ENCODE measurements at places on chromosomes 1 and 21. TPM values are rescaled to one million over a fixed set of nuclear protein-coding genes. Genes with fewer than 3 reads are reported as not detected.

G0S2 gene
- total RNA-seq = 23.0 TPM

NPL gene
- 7.2 TPM for total RNA-seq

UBL4B gene
- total RNA-seq = 0.33 TPM

KRTAP19-1 gene
- total RNA-seq = not detected

OLFML2B gene
- 16.1 TPM for total RNA-seq

DNA sequence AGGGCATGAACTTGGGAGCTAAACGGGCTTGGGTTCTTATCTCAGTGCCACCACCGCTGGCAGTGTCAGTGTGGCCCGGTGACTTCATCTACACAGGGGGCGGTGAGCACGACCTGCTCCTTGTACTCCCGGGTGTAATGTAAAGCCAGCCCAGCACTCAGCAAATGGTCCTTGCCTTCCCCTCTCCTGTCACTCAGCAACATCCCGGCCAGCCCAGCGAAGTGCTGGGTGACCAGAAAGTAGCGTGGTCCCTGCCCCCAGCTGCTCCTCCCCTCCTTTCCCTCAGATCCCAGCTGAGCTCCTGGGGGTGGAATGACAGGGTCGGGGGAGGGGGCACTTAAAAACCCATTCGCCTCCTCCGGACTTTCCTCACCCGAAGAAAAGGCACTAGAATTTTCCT, 7.2 kb downstream of the KCNN3 start:
- DNase-seq = no peak
- H3K4me3 ChIP-seq = peak overlapping the region; percentile 7
- peaks cover 6% of the 10 kb centered on the region for H3K27me3 ChIP-seq
- H3K4me1 ChIP-seq = no peaks in the 10 kb centered on the region
- peak overlapping the region; percentile 26 for H3K27ac ChIP-seq

- H3K4me3 ChIP-seq = peak overlapping the region; percentile 84
- H3K27me3 ChIP-seq = no peaks in the 10 kb centered on the region
- H3K4me1 ChIP-seq = no peaks in the 10 kb centered on the region
- H3K27ac ChIP-seq = peak overlapping the region; percentile 90
These were observed 601 bp downstream of the CEPT1 start for GRCh38 chr1:111140680-111140967.

GRCh38 chr1:13674377-13674776, 25.6 kb upstream of the PRDM2 start:
- no peak for DNase-seq
- H3K36me3 ChIP-seq = no peaks in the 10 kb centered on the region
- H3K4me1 ChIP-seq = no peaks in the 10 kb centered on the region
- H3K27me3 ChIP-seq = no peaks in the 10 kb centered on the region

DNA sequence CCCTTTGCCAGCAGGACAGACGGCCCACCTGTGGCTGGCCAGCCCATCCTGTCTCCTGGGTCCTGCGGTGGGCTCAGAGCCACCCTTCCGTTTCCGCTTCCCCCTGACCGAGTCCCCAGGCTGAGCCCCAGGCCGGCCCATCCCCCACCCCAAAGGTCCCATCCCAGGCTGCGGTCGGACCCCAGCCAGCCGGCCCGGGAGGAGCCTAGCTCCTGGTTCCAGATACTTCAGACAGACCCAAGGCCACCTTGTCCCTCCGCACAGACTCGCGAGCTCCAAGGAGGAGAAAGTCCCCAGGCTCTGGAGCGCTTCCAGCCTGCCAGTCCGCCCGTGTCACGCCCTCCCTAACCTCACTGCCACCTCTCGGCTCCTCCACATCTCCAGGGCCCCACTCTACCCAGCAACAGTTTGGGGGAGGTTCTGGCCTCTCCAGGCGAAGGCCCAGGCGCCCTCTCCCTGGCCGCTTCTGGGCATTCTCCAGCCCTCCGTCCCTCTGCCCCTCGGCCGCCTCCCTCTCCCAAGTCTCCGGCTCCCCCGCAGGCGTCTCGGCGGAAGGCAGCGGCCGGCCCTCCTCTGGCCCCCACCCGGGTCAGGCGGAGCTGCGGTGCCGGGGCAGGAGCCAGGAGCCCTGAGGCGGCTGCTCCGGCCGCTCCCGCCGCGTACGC, 835 bp downstream of the LRRN2 start:
- DNase-seq = peak; percentile 68
- peak overlapping the region; percentile 77 for H3K4me3 ChIP-seq
- H3K36me3 ChIP-seq = no peaks in the 10 kb centered on the region
- peak overlapping the region; percentile 67 for H3K27ac ChIP-seq
- no peaks in the 10 kb centered on the region for H3K27me3 ChIP-seq

GRCh38 chr1:93740601-93741031, 59.0 kb upstream of the BCAR3 start:
- H3K36me3 ChIP-seq = no peaks in the 10 kb centered on the region
- H3K27ac ChIP-seq = no peak overlapping the region
- H3K4me1 ChIP-seq = no peaks in the 10 kb centered on the region
- DNase-seq = no peak
- H3K4me3 ChIP-seq = no peak overlapping the region
- H3K27me3 ChIP-seq = no peaks in the 10 kb centered on the region

DNA sequence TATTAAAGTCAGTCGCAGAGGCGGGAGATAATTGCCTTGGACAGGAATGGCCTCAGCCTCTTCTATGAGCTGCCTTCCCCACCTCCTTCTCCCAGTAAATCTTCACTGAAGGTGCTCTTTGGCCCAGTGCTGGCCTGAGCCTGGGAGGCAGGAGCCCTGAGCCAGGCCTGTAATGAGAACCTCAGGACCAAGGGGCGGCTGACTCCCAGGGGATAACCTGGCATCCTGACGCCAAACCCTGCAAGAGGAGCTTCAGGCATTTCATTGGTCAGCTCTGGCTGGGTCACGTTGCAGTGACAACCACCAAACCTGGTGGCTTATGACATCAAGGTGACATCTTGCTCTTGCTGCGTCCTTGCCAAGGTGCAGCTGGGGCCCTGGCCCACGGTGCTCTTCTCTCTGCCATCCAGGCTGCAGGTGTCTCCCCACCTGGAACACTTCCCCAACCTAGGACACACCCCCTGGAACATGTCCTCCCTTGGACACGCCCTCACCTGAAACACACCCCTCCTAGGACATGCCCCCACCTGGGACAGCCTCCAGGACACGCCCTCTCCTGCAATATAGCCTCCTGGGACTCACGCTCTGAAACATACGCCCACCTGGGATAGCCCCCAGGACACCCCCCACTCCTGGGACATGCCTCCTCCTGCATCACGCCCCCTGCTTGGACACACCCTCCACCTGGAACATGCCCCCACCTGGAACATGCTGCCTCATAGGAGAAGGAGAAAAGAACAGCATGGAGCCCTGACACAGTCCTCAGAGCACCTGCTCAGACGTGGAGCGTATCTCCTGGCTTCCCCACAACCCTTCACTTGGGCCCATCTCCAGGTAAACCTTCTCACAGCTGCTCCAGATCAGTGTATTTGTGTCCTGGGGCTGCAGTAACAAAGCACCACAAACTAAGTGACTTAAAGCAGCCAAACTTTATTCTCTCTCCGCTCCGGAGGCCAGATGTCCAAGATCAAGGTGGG, 333.6 kb downstream of the NPHP4 start:
- H3K27ac ChIP-seq = no peak overlapping the region
- H3K27me3 ChIP-seq = no peaks in the 10 kb centered on the region
- peak; percentile 30 for DNase-seq

GRCh38 chr1:56843544-56843943, 11.1 kb upstream of the C8A start:
- H3K36me3 ChIP-seq = no peaks in the 10 kb centered on the region
- H3K4me1 ChIP-seq = no peaks in the 10 kb centered on the region
- DNase-seq = no peak
- no peak overlapping the region for H3K4me3 ChIP-seq
- H3K27ac ChIP-seq = no peak overlapping the region

GRCh38 chr1:241964550-241965282, 7.1 kb downstream of the BECN2 start:
- no peaks in the 10 kb centered on the region for H3K27me3 ChIP-seq
- no peak overlapping the region for H3K27ac ChIP-seq
- no peak for DNase-seq
- H3K4me1 ChIP-seq = no peaks in the 10 kb centered on the region
- no peaks in the 10 kb centered on the region for H3K36me3 ChIP-seq

GRCh38 chr21:33968080-33968994, 52.7 kb upstream of the ATP5PO start:
- no peaks in the 10 kb centered on the region for H3K36me3 ChIP-seq
- H3K4me1 ChIP-seq = no peaks in the 10 kb centered on the region
- no peaks in the 10 kb centered on the region for H3K27me3 ChIP-seq
- H3K27ac ChIP-seq = no peak overlapping the region
- no peak for DNase-seq

DNA sequence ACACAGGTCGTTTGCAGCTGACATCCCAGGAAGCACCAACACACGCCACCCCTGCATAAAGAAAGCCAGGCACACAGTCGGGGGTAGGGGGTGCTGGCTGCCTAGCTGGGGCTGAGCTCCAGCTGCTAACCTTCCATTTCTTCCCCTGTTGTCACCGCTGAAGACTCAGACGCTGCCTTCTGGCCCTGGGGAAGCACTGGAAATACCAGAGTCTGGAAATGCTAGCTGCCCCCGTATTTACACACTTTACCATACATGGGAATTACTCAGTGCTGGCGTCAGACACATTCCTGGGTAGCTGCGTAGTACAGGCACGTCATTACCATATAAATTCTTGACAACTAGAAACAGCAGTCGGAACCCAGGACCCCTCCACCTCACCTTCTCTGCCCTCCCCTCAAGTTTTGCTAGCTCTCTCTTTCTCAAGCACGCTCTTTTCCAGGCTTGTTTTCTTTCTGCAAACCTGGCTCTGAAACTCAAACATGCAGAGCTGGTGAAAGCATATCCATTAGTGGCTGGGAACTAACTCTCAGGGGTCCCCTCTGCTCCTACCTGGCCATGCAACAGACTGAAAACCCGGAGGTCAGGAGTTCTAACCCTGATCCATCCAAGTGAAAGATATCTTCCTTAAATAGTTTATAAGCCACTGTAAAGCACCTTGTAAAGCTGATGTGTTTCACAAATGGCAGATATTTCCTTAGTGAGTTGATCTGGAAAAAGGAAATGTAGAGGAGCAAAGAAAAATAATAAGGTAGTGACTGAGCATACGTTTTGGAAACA, 3.3 kb downstream of the CSRP1 start:
- peaks cover 67% of the 10 kb centered on the region for H3K4me1 ChIP-seq
- DNase-seq = peak; percentile 94
- no peaks in the 10 kb centered on the region for H3K27me3 ChIP-seq
- H3K36me3 ChIP-seq = peaks cover 17% of the 10 kb centered on the region
- peak overlapping the region; percentile 71 for H3K4me3 ChIP-seq

DNA sequence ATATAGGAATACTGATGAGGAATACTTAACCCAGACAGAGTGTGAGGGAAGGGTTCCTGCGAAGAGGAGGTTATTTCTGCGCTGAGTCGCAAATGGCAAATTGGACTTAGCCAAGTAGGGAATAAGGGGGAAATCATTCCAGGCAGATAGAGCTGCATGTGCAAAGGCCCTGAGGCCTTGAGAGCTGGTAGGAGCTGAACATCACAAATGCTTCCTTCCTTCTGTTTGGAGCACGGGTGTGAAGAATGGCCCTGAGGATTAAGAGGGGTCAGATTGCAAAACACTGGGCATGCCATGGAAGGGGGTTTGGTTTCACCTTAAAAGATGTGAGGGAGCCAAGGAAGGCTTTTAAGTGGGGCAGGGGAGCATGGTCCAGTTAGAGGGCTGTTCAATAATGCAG, 12.4 kb downstream of the IER5 start:
- no peak overlapping the region for H3K4me3 ChIP-seq
- H3K36me3 ChIP-seq = no peaks in the 10 kb centered on the region
- H3K4me1 ChIP-seq = no peaks in the 10 kb centered on the region
- H3K27me3 ChIP-seq = no peaks in the 10 kb centered on the region
- DNase-seq = no peak

DNA sequence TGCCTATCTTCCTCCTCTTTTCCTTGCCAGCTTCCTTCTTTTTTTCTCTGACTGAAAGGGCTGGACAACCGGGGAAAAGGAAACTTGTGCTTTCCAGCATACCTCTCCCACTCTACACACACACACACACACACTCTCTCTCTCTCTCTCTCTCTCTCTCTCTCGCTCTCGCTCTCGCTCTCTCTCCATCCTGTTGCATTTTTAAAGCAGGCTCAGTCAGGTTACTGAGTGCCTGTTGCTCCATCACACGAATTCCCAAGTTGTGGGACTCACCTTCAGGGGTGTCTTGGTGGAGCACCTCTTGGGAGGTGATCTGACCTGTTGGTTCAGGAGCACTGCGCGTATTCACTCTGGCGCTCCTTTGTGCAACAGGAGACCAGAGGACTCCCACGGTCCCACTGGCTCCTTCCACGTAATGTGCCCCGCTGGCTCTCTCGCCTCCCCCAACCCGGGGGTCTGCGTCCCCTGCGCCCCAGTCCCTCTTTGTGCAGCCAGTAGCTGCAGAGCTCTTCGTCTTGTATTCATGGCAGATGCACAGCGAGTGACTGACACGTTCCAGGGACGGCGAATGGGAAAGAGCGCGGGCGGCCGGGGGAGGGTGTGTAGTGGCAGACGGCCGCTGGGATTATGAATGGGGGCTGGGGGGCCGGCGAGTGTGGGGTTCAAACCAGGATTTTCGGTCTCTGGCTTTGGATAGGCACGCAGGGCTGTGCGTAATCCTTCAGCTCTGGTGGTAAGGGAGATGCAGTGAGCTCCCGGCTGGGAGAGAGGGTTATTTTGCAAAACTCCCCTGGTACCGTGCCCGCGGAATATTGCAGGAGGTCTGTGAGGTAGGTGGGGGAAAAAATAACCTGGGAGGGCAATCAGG, 660 bp upstream of the PDE4B start:
- H3K27me3 ChIP-seq = peaks cover 17% of the 10 kb centered on the region
- no peaks in the 10 kb centered on the region for H3K36me3 ChIP-seq
- DNase-seq = peak; percentile 53
- peaks cover 7% of the 10 kb centered on the region for H3K4me1 ChIP-seq
- no peak overlapping the region for H3K27ac ChIP-seq
